ENCODE measurements at places on chromosomes 6 and 20.

DNA sequence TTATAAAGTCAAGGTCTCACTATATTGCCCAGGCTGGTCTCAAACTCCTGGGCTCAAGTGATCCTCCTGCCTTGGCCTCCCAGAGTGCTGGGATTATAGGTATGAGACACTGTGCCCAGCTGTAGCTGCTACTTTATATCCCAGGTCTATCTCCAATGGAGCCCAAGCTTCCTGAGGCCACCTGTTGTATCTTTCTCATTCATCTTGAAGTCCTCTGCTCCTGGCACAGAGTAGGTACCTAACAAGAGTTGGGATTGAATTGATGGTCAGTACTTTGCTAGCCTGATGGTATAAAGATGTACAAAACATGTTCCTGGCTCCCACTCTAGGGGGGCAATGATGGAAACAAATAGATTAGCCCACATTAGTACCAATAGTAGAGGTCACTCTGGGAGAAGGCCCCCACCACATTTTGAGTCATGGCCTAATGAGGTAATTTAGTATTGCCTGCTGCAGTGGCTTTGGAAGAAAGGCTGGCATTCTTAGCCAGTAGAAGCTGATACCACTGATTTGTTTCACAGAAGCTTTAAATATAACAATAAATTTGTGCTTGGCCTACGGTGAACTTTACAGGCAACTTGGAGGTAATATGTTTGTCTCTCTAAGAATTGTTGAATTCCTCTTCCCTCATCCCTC is 5.4 kb downstream of the PTPN1 start:
- no peak for DNase-seq

DNA sequence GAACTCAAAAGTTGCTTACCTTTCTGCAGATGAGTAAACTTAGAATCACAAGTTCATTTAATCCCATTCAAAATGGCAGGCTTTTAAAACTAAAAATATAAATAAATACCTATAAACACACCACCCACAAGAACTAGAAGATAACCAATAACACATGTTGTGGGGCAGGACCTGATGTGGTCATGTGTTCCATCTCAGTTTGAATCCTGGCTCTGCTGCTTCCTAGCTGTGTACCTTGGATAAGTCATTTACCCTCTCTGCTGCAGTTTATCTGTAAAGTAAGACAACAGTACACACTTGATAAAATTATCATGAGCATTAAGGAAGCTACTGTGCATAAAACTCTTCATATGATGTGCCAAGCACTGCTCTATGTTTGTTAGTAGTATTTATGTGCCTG is 22.0 kb downstream of the TRIM27 start:
- DNase-seq = no peak

DNA sequence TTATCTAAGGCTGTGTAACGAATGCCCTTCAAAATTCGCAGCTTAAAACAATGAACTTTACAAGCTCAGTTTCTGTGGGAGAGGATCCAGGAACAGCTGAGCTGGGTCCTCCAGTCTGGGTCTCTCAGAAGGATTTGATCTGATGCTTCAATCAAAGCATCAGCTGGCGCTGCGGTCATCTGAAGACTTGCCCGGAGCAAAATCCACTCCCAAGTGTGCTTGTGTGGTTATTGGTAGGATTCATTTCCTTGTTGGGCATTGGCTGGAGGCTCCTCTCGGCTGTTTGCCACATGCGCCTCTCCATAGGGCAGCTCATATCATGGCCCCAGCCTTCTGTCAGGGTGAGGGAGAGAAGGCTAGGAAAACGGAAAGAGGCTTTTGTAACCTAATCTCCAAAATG is 269.3 kb upstream of the CHD6 start:
- no peak for DNase-seq

DNA sequence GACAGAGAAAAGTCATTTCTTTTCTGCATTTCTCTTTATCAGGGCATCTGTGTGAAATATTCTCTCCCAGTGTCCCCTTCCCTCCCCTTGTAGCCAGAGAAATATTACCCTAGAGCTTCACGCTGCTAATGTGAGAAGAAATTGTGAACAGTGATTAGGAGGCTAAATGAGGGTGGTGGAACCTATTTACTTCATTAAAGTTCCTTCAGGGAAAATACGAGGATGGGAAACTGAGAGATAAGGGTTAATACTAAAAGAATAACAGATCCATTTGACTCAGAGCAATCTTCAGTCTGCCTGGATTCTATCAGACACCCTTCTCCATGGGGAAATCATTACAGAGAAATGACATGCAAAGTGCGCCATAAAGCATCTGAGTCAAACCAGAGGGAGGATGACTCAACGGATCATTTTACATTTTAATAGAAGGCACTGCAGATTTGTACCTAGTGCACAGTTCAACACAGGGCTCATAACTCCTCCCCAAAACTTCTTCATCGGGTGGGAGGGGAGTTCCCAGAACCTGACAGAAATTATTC is 131.3 kb downstream of the GJA10 start:
- DNase-seq = peak; percentile 80

DNA sequence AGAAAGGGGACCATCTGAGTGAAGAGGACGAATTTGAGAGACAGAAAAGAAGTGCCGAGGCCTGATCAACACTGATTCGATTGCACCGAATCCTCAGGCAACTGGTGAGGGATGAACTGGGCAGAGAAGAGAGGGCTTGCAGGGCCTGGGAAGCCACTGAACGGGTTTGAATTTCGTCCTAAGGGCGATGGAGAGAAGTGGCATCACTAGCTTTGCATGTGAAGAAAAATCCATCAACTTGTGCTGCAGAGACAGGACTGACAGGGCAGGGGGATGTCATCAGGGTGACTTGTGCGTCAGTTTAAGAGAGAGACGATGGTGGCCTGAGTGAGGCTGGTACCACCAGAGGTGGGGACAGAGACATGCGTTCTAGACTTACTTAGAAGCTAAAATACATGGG is 73.7 kb upstream of the SLC22A23 start:
- no peak for DNase-seq

- DNase-seq = no peak
Observed at GRCh38 chr20:63129376-63129965, 86.5 kb downstream of the YTHDF1 start.

DNA sequence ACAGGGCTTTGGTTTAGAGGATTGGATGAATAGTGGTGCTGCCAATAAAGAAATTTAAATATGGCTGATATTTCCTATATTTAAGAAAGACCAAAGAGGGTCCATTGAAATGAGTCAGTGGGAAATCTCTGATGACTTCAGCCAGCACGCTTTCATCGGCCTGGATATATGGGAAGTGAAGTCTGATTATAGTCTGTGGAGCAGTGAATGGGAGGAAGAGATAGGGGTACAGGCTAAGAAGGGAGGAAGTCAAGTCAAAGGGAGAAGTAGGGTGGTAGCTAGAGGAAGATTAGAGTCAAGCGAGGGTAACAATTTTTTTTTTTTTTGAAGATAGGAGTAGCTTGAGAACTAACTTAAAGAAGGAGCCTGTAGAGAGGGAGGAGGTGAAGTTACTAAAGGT is 22.7 kb downstream of the SLC16A10 start:
- DNase-seq = no peak

DNA sequence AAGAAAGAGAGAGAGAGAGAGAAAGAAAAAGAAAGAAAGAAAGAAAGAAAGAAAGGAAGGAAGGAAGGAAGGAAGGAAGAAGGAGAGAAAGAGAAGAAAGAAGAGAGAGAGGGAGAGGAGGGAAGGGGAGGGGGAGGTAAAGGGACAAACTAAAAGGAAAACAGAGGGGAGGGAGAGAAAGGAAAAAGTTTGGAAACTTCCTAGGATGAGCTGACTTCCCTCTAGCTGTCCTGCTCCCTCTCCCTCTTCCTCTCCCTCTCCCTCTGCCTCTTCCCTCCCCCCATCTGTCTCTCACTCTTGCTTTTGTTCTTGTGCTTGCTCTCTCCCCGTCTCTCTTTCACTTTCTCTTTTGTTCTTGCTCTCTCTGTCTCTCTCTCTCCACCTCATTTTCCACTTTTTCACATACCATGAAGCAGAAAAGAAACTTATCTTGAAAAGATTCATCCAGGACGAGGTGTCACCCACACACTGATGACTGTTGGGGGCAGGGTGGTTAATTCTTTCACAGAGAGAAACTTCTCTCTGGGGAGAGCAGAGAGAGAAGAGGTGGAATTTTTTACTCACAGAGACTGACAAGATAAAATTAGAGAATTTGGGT is 56.4 kb upstream of the DUSP22 start:
- peak; percentile 66 for DNase-seq

GRCh38 chr20:18719426-18719825 is 94.2 kb upstream of the SCP2D1 start:
- peak; percentile 48 for DNase-seq

DNA sequence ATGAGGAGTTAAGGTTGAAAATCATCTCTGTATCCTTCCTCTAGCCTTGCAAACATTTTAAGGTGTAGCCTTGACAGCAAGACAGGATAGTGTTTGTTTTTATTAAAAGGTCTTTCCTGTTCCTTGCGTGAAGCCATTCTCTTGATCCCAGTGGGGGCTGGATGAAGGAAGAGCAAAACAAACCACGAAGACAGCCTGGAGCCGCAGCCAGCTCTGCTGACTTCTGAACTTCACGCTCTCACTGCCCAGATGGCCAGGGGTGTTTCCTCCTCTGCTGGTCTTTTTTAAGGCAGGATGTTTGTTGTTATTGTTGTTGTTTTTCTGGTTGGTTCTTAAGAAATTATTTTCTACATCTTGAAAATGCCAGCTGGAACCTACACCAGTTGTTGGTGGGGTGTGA is 156.4 kb downstream of the MTHFD1L start:
- peak; percentile 28 for DNase-seq

DNA sequence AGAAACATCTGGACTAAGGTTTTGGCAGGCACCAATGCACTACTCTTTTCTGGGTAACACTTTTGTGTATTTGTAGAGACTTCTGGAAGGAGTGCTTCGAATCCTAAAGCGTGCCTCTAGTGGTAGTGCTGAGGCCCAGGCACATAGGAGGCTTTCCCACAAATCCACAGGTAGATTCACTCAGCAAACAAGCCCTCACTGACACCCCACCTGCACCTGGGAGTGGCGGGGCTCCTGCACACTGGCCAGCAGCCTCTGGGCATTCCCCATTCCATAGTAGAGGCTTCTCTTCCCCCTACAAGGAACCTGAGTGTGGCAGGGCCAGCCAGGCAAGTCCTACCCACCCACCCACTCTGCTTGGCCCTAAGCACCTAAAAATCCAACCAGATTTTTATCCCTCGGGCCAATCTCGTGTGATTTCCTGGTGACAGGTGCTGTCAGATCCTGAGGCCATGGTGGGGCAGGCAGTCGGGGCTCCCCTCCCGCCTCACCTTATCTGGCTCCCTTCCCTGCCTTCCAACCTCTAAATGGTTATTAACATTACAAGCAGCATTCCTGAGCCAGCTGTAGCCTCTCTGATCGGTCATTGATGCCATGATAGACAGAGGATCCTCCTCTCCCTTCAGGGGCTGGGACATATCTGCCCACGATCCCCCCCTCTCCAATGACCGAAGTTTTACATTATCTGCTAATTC is 82.4 kb downstream of the SLC2A10 start:
- no peak for DNase-seq

GRCh38 chr20:19725814-19726525 is 32.1 kb upstream of the RIN2 start:
- no peak for DNase-seq

- peak; percentile 99 for DNase-seq
Observed at GRCh38 chr6:44237021-44237812, 9.7 kb upstream of the HSP90AB1 start.

GRCh38 chr6:157823001-157823527 is at the start of gene SNX9:
Gene SNX9 (plus strand): TSS chr6:157823246. CDS start chr6:157823435, 189 bp downstream.
- DNase-seq = peak; percentile 80

GRCh38 chr20:43300901-43301300 is 111.2 kb upstream of the PTPRT start:
- DNase-seq = no peak

DNA sequence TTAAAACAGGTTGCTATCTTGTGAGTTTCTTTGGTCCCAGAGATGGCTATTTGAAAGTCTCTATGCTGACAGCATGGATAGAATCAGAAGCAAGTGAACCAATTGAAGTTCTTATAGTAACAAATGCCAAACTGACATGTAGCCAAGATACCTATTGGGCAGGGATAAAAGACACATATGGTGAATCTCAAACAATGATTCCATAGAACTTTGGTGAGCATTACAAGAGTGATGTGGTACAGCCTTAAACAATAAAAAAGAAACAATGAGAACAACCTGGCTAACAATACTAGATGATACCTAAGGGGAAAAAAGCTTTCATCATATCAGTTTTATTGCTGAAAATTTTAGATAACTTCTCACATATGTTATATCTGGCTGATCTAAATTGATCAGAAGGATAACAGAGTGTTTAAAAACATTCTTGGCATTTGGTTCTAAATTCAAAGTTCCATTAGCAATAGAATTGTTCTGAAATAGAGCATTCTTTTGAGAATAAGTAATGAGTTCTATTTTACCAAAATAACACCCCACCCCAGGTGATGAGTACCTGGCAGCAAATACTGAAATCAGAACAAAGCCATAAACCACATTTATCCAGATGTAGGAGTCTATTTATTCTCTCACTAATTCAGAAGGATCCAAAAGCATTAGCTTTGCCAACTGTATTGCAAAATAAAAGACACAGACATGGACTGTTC is 5.8 kb upstream of the HMGCLL1 start:
- no peak for DNase-seq

Data from EL (cell line).